Esophagus squamous epithelium (tissue), 5 donors: ENCODE measurements at places on chromosomes 6 and 20.

DNA sequence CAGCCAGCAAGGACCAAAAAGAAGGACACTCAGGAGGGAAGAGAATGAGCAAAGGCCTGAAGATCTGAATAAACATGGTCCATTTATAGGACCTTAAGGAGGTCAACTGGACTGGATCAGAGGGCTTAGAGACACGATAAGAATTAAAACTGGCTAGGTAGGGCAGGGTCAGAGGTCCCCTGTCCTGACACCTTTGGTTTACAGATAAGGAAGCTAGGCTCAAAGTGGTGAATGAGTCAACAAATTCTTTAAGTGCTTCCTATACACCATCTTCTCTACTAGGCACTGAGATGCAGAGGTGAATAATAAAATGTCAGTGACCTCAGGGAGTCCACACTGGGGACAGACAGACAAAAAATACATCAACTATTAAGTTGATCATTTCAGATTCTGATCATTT, 70.3 kb downstream of the HIVEP2 start:
- no peak for DNase-seq

- DNase-seq, result no peak
Measured at GRCh38 chr20:17202673-17203072, 24.2 kb upstream of the PCSK2 start.

GRCh38 chr6:144360401-144360800, 75.3 kb downstream of the UTRN start:
- no peak for DNase-seq

GRCh38 chr6:150720774-150721233, 121.1 kb downstream of the PLEKHG1 start:
- no peak for DNase-seq

- no peak for DNase-seq
Measured at GRCh38 chr6:164021589-164022250, 607.2 kb downstream of the QKI start.

GRCh38 chr6:18829272-18829870, 442.2 kb downstream of the RNF144B start:
- no peak for DNase-seq

- DNase-seq, result no peak
Measured at GRCh38 chr6:95364016-95364604, 213.2 kb upstream of the MANEA start.

DNA sequence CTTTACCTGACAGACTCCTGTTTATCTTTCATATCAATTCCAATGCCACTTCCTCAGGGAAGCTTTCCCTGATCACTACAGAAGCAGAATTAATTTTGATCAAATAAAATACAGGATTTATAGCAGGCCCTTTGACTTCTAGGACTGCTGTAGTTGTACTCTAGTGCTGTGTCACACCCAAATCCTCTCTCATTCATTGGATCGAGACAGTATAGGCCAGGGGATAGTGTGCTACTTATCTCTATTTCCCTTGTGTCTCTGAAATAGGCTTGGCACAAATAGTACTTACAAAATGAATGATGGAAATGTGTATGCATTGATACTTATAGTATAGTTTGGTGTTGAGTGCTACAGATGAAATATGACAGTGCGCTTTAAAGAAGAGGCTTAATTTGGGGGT, 19.8 kb downstream of the RALY start:
- DNase-seq, result no peak

DNA sequence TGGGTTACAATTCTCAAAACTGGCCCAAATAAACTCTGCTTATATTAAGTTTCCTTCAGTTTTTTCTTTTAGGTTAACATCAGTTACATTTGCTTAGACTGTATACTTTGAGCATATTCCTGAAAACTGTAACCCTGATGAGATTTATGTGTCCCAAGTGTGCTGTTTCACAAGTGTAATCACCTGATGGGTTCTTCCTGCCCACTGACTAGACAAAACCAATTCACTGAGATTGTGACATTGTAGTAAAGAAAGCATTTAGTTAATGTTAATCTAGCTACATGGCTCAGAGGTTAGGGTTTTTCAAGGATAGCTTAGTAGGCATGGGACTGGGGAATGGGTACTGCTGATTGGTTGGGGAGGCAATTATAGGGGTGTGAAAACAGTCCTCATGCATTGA, 53.6 kb downstream of the CCN2 start:
- no peak for DNase-seq

GRCh38 chr20:35974256-35974655, 5.9 kb downstream of the CNBD2 start:
- DNase-seq, result no peak

- no peak for DNase-seq
Measured at GRCh38 chr6:147751232-147751631, 242.7 kb downstream of the SAMD5 start.

GRCh38 chr6:149012040-149012545, 265.3 kb downstream of the UST start:
- DNase-seq, result no peak

- DNase-seq, result no peak
Measured at GRCh38 chr20:63381781-63382431, 20.8 kb upstream of the CHRNA4 start.

DNA sequence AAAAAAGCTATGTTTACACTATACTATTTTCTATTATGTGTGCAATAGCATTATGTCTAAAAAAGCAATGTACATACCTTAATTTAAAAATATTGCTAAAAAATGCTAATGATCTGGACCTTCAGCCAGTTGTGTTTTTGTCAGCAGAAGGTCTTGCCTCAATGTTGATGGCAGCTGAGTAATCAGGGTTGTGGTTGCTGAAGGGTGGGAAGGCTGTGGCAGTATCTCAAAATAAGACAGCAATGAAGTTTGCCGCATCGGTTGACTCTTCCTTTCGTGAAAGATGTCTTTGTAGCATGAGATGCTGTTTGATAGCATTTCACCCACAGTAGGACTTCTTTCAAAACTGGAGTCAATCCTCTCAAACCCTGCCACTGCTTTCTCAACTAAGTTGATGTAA, 134.7 kb upstream of the CDYL start:
- no peak for DNase-seq

GRCh38 chr6:121510568-121511177, 75.2 kb downstream of the GJA1 start:
- DNase-seq, result no peak

- DNase-seq, result no peak
Measured at GRCh38 chr20:37343212-37343993, 2.5 kb upstream of the SRC start.

GRCh38 chr6:75044846-75045245, 161.0 kb downstream of the COL12A1 start:
- DNase-seq, result no peak

- DNase-seq, result no peak
Measured at GRCh38 chr6:117919275-117919674, 12.2 kb downstream of the SLC35F1 start.

DNA sequence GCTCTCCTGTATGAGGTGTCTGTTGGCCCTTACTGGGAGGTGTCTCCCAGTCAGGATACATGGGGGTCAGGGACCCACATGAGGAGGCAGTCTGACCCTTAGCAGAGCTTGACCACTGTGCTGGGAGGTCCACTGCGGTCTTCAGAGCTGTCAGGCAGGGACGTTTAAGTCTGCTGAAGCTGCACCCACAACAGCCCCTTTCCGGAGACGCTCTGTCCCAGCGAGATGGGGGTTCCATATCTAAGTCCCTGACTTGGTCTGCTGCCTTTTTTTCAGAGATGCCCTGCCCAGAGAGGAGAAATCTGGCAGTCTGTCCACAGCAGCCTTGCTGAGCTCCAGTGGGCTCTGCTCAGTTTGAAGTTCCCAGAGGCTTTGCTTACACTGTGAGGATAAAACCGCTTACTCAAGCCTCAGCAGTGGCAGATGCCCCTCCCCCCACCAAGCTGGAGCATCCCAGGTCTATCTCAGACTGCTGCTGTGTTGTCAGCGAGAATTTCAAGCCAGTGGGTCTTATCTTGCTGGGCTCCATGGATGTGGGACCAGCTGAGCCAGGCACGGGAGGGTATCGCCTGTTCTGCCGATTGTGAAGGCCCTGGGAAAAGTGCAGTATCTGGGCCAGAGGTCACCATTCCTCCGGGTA, 36.3 kb upstream of the IBTK start:
- no peak for DNase-seq

DNA sequence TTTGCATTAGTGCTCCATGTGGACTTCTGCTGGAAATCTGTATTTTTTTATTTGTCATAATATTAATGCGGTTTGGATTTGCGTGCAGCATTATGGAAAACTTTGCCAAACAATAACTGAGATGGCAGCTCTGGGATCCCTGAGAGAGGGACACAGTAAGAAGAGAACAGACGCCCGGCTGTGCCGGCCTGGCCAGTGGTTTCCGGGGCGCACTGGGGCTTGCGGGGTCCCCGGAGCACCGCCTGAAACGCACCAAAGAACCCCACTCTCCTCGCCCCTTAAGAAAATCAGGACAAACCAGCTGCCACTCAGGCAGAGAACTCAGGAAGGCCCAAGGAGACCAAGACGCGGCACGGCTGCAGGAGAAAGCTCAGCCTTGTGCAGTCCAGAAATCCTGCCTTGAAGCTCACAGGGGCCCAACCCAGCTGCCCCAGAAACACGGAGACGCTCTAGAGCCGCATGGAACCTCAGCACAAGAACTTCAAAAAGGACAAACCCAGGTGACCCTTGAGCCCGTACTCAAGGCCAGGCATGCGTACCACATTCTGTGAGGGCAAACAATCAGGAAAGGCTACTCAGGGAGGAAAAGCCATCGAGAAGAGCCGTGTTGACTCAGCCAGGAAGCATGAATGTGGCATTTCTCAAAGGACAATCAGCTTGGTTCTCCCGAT, 226.5 kb upstream of the CDYL start:
- DNase-seq, result no peak

DNA sequence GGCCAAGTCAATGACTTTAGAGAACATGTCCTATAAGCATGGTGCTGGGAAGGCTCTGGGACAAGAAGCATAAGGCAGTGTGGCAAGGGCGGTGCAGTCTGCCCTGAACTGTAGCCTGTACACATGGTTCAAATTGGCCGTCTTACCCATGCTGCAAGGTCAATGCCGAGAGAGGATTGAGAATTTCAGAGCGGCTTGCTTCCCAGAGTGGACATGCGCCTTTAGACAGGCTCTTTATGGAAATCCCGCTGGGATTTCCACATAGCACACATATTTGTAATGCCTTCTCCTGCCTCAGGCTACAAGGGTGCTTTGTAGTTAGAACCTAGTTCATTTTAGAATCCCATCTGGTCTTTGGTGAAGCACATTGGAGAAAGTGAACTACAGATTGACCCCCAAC, 36.1 kb upstream of the CEP162 start:
- no peak for DNase-seq

- no peak for DNase-seq
Measured at GRCh38 chr20:11118802-11119380, 445.1 kb upstream of the JAG1 start.

- DNase-seq, result no peak
Measured at GRCh38 chr6:3356824-3357420, 98.2 kb downstream of the PSMG4 start.

GRCh38 chr20:61803416-61803914, 262.2 kb downstream of the TAF4 start:
- no peak for DNase-seq

GRCh38 chr20:20095114-20095872, 43.0 kb downstream of the CFAP61 start:
- no peak for DNase-seq

- DNase-seq, result no peak
Measured at GRCh38 chr6:4303638-4304037, 168.3 kb upstream of the ECI2 start.

DNA sequence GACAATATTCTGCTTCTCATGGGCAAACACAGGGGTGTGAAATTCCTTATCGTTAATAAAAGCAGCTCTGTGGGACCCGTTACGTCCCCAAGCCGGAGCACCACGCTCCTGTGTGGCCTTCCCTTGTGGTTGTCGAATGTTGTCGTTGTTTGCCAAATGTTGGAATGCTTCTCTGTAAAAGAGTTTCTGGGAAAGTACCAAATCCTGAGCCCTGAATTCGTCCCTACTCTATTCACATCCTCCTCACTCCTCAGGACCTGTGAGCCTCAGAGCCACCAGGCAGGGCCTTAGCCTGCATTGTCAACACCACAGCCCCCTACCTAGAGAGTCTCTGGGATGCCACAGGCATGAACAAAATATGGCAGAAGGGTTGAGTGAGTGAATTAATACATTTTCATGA, 64.0 kb downstream of the THBS2 start:
- DNase-seq, result no peak

- DNase-seq, result no peak
Measured at GRCh38 chr6:84926189-84927155, 162.1 kb upstream of the TBX18 start.

DNA sequence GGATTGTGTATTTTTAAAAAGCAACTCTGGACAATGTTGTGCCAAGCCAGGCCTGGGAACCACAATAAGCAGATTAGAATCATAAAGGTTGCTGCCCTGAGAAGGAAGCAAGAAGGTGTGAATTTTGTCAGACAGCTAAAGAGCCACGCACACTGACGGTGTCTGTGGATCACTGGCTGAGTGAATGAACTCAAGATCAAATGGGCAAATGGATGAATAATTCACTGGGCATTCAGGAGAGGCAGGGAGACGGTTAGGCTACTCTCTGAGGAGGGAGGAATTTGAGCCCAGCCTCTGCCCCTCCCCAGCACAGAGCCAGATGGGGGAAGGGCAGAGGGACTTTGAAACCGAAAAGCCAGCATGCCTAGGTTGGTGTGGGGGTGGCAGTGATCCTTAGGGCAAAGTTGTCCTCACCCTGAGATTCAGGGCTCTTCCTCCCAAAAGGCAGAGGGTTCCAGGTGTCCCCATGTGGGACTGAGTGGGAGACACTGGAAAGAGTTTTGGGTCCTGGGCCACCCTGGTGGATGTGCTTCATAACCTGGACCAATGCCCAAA, 19.5 kb upstream of the SLC22A7 start:
- no peak for DNase-seq

DNA sequence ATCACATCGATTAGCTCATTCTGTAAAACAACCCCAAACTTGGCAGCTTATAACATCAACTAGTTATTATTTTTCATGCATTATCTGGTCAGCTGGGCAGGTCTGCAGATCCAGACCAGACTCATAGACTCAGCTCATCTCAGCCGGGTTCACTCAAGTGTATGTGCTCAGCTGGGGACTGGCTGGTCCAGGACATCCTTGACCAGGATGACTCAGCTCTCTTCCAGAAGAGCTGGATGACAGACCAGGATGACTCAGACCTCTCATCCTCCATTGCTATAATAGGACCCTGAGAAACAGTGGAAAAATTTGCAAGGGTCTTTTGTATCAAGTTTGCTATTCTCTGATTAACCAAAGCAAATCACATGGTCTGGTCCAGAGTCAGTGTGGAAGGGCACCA, 312.5 kb upstream of the PLCB4 start:
- DNase-seq, result no peak

DNA sequence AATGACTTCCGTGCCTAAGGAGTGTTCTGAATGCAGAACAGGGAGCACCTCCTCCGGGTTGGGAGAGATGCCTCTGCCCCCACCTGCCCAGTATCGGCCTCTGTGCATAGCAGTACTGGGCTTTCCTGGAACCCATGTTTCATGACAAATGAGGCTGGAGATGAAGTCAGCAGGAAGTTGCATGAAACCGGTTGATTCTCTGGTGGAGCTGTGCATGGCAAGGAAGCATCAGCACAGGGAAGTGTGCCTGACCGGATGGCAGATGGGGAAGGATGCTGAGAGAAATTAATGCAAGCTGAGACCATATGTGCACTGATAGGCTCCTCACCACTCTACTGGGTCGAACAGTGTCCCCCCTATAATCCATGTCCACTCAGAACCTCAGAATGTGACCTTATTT, 155.5 kb downstream of the CDH26 start:
- no peak for DNase-seq
